ENCODE measurements at places on chromosomes 2 and 18.

DNA sequence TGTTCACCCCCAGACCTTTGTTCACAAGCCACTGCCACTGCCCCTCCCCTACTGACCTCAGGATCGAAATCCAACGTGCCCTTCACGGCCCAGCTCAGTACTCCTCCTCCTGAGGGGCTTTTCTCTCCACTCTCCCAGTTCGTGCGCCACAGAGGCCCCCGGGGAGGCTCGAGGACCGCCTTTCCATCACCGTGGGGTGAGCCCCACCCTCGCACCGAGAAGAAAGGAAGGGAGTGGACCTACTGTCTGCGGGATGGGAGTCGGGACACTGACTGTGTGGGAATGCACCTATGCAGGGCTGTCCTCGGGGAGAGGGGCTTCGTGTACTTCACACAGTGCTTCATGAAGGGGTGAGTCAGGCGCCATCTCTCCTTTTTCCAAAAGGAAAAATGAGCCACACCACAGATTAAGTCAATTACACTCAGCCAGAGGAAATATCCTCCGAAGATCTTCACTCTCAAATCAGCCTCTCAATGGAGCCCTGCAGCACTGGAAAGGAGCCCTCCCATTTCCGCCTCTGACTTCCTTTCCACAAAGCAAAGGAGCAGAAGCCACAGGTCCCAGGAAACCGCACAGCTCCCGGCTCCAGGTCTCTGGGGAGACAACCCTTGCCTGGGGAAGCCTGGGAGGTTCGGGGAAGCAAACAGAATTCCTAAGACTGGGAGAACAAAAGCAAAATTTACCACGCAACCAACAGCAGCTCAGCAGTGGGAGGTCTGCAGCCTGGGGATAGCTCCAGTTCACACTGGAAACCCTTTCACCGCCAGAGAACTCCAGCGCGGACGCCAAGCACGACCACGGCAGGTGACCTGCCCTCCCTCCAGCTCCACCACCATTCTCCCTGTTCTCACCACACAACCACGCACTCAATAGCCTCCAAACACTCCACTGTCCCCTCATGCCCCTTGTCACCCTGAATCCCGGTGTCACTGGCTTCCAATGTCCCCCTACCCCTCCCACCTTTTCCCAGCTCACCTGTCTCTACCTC, 21.6 kb downstream of the ADCY3 start:
- no peak for DNase-seq

DNA sequence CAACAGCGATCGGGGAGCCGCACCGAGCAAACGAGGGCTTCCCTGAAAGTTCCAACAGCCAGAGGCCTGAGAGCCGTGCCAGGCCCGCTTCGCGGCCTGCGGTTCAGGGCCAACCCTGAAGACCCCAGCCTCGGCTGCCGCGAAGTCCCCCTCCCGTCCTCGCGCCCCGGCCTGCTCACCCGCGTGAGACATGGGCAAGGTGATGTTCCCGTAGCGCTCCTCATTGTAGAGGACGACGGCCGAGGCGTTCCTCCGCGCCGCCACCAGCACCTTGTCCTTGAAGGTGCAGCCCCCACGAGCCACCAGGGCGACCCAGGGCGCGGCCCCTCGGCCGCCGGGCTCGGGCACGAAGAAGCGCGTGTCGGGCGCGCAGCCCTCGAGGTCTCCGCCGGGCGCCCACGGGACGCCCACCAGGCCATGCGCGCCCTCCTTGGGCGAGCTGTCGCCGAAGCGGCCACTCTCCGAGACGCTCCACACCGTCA, 510 bp downstream of the RNF149 start:
- no peak for DNase-seq

DNA sequence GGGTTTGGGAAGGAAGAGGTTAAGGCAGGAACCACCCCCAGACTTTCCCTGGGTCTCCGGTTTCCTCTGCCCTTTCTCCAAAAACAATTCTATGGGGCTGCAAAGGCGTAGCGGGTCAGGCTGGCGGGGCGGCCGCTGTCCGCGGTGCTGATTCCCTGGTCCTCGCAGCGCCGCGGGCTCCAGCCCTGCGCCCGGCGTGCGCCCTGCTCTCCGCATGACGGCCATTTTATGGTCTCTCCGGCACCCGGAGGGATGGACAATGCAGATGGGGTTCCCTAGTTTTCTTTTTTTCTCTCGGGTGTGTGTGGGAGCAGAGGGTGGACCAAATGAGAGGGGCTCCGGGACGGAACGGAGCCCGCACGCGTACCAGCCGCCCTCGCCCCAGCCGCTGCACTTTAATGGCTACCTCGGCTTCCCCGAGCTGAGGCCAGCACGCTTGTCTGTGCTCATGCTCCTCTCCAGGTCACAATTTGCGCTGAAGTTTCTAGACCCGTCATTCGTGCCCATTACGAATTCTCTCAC, 1.6 kb downstream of the ST8SIA3 start:
- no peak for DNase-seq

- no peak for DNase-seq
These were observed 654 bp upstream of the ASB1 start for GRCh38 chr2:238425979-238426567.

DNA sequence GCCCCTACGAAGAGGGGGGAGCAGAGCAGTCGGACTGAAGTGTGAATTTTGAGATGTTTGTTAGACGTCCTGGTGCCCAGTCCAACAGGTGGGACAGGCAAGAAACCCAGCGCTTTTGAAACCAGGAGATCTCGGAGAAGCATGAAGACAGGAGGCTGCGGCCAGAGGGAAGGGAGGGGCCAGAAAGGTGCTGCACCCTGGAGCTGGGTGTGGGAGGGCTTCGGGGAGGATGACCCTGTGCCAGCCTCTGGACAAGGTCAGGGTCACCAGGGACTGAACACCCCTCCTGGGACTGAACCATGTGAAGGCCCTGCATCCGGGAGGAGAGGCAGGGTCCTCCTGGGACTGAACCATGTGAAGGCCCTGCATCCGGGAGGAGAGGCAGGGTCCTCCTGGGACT, 6.1 kb downstream of the TMEM18 start:
- no peak for DNase-seq

DNA sequence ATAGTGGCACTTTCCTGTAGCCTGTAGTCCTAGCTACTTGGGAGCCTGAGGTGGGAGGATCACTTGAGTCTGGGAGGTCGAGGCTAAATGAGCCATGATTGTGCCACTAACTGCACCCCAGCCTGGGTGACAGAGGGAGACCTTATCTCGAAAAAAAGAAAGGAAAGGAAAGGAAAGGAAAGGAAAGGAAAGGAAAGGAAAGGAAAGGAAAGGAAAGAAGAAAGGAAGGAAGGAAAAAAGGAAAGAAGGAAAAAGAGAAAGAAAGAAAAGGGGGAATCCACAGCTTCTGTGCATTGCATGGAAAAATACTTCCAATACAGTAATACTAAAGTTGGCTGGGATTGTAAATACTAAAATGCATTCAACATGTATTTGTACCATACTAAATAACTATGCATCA, 12.8 kb upstream of the PIK3C3 start:
- DNase-seq, result no peak

GRCh38 chr2:171181064-171182049, 20.7 kb upstream of the TLK1 start:
- no peak for DNase-seq

GRCh38 chr18:5463831-5464230, 80.0 kb downstream of the EPB41L3 start:
- DNase-seq, result no peak

DNA sequence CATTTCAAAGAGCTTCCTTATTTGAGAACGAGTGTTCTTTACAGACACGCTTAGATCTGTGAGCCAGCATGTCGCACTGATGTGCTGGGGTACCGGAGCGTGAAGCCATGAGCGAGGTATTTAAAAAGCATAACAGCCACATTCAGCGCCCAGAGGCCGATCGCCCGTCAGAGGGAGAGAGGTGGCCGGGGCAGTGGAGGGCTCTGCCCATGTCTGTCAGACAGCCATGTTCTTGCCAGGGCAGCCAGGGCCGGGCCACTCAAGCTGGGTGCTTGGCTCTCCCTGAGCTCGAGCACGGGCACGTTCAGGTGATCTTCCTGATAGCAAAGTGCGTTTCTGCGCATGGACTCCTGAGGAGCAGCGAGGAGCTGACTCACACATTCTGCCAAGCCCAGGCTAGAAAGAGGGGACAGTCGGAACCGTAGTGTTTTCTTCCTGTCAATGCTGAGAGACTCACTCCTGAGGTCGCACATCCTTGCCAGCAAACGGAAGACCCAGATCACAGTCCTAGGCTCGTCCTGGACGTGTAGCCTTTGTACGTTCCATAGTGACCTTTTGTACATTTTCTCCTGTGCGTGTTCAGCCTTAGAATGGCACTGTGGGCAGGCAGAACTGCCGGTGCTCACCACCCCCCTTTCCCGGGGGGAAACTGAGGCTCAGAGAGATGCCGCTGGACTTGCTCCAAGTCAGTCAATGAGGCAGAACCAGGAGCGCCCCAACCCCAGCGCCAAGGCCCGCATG, 100.7 kb downstream of the NFATC1 start:
- no peak for DNase-seq
